WTC11 (cell line): ENCODE measurements at places on chromosomes 1 and 21. TPM values are rescaled to one million over a fixed set of nuclear protein-coding genes. Genes with fewer than 3 reads are reported as not detected.

- no peak overlapping the region for H3K27ac ChIP-seq
- H3K27me3 ChIP-seq: no peaks in the 10 kb centered on the region; the same call in 1 of the 2 replicates
- DNase-seq: no peak
- no peak overlapping the region for H3K4me3 ChIP-seq
- peaks cover 49% of the 10 kb centered on the region for H3K36me3 ChIP-seq
- H3K4me1 ChIP-seq: peaks cover 3% of the 10 kb centered on the region; the same call in 1 of the 2 replicates
Measured at GRCh38 chr1:203807196-203807595, 11.8 kb downstream of the ZBED6 start.

- peak; percentile 82 for DNase-seq
- H3K4me3 ChIP-seq: no peak overlapping the region
- no peaks in the 10 kb centered on the region for H3K4me1 ChIP-seq
- peaks cover 17% of the 10 kb centered on the region for H3K36me3 ChIP-seq
- H3K27ac ChIP-seq: no peak overlapping the region
- peaks cover 7% of the 10 kb centered on the region; the same call in 1 of the 2 replicates for H3K27me3 ChIP-seq
Measured at GRCh38 chr1:5509664-5510452, 482.4 kb downstream of the NPHP4 start.

- H3K4me3 ChIP-seq: no peak overlapping the region
- H3K36me3 ChIP-seq: no peaks in the 10 kb centered on the region
- no peak for DNase-seq
- H3K4me1 ChIP-seq: no peaks in the 10 kb centered on the region
- H3K27me3 ChIP-seq: no peaks in the 10 kb centered on the region; the same call in 1 of the 2 replicates
- H3K27ac ChIP-seq: no peak overlapping the region
Measured at GRCh38 chr1:102219463-102219862, 222.7 kb upstream of the OLFM3 start.

- H3K4me3 ChIP-seq: no peak overlapping the region
- no peak overlapping the region for H3K27ac ChIP-seq
- no peaks in the 10 kb centered on the region for H3K27me3 ChIP-seq
- H3K4me1 ChIP-seq: peaks cover 21% of the 10 kb centered on the region
- DNase-seq: no peak
Measured at GRCh38 chr1:5936126-5936525, 56.1 kb downstream of the NPHP4 start.

DNA sequence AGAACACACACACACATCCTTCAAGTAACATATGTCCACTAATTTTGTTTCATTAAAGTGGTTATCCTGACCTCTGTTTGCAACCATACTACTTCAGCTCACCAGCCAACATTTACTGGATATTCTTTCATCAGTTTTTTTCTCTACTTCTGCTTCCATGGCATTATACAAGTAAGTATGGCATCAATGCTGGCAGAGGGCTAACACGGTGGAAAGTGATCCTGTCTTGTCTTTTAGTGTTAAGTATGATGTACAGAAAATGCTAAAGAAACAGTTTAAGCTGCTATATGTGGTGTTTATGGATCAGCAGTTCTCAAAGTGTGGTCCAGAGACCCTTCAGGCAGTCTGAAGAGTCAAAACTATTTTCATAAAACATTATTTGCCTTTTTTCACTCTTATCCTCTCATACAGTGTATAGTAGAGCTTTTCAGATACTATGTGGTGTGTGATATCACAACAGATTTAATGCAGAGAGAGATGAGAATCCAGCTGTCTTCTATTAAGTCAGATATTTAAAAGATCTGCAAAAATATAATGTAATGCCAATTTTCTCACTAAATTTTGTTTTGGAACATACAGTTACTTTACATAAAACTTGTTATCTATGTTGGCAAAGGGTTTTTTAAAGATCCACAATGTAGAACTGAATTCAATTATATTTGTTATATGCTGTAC is 46.6 kb downstream of the FOXJ3 start:
- DNase-seq: no peak
- no peak overlapping the region; the same call in 1 of the 2 replicates for H3K27ac ChIP-seq
- peaks cover 15% of the 10 kb centered on the region for H3K4me1 ChIP-seq
- H3K36me3 ChIP-seq: peaks cover 10% of the 10 kb centered on the region

The ALDH9A1 gene
- 51.6 to 60.5 TPM (median 51.9 TPM) in 3 replicates for total RNA-seq

The FCER1A gene
- total RNA-seq: not detected in 3 replicates

The PODN gene
- total RNA-seq: 0.23 to 0.48 TPM (median 0.30 TPM) in 3 replicates

The SSU72 gene
- total RNA-seq: 150 to 158 TPM (median 150 TPM) in 3 replicates

The ADAMTSL4 gene
- 6.6 to 14.7 TPM (median 14.1 TPM) in 3 replicates for total RNA-seq

The KLHDC7A gene
- total RNA-seq: 10.9 to 14.3 TPM (median 11.0 TPM) in 3 replicates

The CDK18 gene
- total RNA-seq: 62.1 to 71.9 TPM (median 64.7 TPM) in 3 replicates
